ENCODE measurements at places on chromosomes 11 and 22. TPM values are rescaled to one million over a fixed set of nuclear protein-coding genes. Genes with fewer than 3 reads are reported as not detected.

Gene TRIM51
- total RNA-seq = not detected

Gene MS4A3
- total RNA-seq = not detected

Gene GP1BB
- 6.2 TPM for total RNA-seq

Gene ISX
- total RNA-seq = not detected

Gene KCNJ1
- not detected for total RNA-seq

Gene ABCG4
- total RNA-seq = not detected
